Heart left ventricle (tissue), 16 donors: ENCODE measurements at places on chromosomes 3 and 15. TPM values are rescaled to one million over a fixed set of nuclear protein-coding genes. Genes with fewer than 3 reads are reported as not detected.

DNA sequence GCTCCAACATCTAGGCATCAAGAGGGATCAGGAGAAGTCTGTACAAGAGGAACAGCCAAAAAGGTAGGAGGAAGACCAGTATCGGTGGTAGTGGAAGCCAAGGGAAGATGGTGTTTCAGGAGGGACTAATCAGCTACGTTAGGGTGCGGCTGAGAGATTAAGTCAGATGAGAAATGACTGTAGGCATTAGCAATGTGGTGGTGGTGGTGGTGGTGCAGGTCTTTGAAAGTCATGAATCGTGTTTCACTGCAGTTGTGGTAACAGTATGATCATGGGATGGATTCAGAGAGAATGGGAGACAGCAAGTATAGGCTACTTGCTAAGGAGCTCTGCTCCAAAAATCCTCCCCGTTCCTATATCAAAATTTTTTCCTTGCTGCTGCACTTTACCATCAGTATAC lies 35.5 kb downstream of the ASTE1 start:
- DNase-seq: no peak

- DNase-seq: no peak
Observed at GRCh38 chr15:81317642-81318017, 6.3 kb downstream of the STARD5 start.

- DNase-seq: no peak
Observed at GRCh38 chr3:4753073-4753691, 226.1 kb upstream of the BHLHE40 start.

GRCh38 chr3:195877136-195877715 lies 31.1 kb downstream of the TNK2 start:
- DNase-seq: peak; percentile 58

- DNase-seq: peak; percentile 49
Observed at GRCh38 chr3:50550079-50550736, 17.3 kb downstream of the C3orf18 start.

DNA sequence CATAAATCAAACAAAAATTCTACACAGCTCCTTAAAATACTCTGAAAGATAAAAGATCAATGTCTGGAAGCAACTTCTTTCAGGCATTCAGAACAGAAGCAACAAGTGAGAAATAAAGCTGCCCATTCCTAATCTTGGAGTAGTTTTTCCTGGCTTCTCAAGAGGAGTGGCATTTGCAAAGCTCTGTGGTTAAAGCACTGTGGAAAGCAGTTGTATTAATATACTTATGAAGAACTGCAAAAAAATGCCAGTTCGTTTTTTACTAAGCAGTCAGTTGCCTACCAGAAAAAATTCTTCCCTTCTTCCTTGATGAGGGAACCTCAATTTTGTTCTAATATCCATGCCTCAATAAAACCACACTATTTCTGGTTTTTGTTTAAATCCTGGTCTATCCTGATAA lies 197.8 kb downstream of the TNIK start:
- no peak for DNase-seq

DNA sequence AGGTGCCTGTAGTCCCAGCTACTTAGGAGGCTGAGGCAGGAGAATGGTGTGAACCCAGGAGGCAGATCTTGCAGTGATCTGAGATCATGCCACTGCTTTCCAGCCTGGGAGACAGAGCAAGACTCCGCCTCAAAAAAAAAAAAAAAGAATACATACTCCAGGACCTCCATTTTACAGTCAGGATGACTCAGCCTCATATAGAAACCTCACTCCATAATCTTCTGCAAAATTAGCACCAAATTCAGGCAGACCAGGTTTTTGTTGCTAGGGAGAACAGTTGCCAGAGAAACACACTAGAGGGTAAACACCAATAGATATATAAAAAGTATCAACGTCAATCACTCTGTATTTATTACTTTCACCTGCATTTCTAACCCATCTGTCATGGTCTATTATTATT lies 28.3 kb upstream of the AP3B2 start:
- DNase-seq: no peak

DNA sequence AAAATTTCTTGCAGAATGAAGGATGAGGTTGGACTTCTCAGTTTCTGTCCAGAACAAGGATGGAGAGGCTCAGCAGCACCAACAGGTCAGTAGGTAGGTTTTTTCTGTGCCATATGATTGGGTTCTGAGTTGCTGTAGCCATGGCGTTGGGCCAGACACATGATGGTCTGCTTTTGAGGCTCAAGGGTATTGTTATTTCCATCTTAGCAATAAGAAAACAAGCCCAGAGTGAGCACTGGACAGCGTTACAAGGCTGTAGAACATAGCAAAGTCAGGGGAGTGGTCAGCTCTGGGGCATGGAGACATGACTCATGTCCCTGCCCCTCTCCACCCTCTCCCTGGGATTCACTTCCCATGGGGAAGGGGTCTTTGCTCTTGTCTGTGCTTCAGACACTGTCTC lies 137.6 kb upstream of the TOPAZ1 start:
- DNase-seq: no peak

DNA sequence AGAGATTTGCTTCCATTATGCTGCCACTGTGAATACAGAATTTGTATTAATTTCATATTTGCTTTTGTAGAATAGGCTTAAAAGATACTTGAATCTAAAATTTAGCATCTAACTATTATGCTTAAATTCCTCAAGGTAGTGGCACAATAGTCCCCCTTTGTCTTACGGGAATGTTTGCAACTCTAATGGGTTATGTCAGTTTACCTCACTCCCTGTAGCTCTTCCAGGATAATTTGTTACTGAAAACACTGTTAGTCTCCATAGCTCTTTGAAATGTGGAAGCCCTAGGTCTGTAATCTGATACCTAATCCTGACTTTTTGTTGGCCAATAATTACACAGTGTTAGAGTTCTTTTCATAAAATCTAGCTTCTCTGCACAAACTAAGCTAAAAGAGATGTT lies 433.4 kb downstream of the PYDC2 start:
- DNase-seq: no peak

- no peak for DNase-seq
Observed at GRCh38 chr3:177726807-177727206, 529.5 kb upstream of the TBL1XR1 start.

The GRIP2 gene
- 28.7 TPM for total RNA-seq

The RTP1 gene
- not detected for total RNA-seq

The SGO1 gene
- total RNA-seq: 0.30 TPM

The MAP2K5 gene
- 25.6 TPM for total RNA-seq
